ENCODE measurements at places on chromosomes 16 and 17.

DNA sequence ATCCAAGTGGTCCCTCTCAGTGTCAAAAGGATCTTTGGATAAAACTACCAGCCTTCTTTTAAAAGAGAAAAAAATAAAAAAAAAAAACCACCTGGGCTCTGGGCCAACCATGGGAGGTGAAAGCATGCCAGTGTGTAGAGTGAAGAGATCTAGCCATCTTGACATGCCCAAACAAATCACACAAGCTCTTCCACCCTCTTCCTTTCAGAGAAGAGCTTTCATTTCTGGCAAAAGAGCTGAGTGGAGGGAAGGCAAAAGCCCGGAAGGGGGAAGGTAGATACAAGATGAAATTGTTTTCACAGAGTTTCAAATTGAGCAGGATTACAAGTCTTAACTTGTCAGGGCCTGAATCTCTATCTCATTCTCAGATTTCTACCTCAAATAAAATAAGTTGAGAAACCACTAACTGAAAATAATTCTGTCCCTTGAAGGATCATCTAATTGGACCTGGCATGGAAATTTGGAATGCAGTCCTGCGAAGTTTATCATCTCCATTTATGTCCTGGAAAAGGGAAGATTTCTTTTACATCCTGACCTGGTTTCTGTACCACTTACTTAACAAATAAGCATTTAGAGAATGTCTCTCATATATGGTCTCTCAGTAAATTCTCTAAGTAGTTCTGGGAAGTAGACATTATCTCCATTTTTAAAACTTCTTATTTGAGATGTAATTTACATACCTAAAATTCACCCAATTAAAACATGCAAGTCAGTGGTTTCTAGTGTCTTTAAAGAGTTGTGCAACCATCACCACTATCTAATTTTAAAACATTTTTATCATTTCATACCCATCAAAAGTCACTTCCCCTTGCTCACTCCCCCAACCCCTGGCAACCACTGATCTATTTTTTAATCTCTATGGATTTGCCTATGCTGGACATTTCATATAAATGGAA is 93.7 kb downstream of the TANGO6 start:
- DNase-seq = no peak

GRCh38 chr16:24539850-24540601 is 660 bp downstream of the RBBP6 start:
- peak; percentile 79 for DNase-seq

DNA sequence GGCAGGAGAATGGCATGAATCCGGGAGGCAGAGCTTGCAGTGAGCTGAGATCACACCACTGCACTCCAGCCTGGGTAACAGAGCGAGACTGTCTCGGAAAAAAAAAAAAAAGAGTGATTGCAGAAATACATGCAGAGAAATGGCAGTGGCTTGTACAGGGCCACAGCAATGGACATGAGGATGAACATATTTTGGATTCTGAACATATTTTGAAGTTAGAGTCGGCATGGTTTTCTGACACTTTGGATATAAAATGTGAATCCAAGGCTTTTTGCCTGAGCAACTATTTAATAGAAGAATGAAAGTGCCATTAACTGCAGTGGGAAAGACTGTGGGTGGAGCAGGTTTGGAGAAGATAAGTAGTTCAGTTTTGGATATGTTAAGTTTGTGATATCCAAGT is 35.8 kb downstream of the CPD start:
- no peak for DNase-seq

DNA sequence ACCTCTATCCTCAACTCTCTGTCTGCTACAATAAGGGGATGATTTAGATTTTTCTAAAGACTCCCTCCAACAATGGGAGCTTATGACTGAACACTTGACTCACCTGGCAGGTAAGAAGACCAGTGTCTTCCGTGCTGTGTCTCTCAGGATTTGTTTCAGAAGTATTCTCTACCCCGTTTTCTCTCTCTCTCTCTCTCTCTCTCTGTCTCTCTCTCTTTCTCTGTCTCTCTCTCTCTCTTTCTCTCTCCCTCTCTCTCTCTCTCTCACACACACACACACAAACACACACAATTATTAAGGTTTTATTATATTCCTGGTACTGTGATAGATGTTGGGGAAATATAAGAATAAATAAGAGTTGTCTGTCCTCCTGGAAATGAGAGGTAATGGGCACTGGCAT is 263.9 kb downstream of the TOX3 start:
- DNase-seq = no peak

DNA sequence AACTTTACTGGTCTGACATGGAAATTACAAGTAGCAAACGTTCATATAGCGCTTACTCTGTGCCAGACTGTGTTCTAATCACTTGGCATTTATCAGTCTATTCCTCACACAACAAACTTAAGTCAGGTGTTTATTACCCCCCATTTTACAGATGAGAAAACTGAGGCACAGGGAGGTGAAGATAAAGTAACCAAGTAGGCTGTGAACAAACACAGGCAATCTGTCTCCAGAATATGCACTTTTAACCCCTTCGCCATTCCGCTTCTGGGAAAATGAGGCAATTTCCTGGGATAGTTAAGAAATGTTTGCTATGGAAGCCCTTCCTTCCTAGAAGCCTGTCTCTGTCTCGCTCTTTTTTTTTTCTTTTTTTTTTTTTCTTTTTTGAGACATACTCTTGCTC is 12.2 kb upstream of the CXCL16 start:
- DNase-seq = no peak

DNA sequence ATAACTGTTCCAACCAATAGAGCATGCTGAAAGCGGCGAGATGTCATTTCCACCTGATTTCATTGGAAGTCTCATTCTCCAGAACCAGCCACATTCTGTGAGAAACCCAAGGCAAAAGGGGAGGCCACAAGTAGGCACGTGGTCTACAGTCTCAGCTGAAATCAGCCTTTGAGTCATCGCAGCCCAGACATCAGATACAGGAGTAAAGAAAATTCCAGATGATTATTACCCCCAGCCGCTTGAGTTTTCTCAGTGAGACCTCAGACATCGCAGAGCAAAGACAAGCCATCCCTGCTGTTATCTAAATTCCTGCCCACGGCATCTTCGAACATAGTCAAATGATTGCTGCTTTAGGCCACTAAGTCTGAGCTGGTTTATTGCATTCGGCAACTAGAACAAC is 23.1 kb downstream of the STAT3 start:
- no peak for DNase-seq

GRCh38 chr17:15446036-15446435 is 21.4 kb downstream of the CDRT4 start:
- no peak for DNase-seq

- no peak for DNase-seq
Measured at GRCh38 chr17:80191192-80191591, 21.4 kb downstream of the CARD14 start.

DNA sequence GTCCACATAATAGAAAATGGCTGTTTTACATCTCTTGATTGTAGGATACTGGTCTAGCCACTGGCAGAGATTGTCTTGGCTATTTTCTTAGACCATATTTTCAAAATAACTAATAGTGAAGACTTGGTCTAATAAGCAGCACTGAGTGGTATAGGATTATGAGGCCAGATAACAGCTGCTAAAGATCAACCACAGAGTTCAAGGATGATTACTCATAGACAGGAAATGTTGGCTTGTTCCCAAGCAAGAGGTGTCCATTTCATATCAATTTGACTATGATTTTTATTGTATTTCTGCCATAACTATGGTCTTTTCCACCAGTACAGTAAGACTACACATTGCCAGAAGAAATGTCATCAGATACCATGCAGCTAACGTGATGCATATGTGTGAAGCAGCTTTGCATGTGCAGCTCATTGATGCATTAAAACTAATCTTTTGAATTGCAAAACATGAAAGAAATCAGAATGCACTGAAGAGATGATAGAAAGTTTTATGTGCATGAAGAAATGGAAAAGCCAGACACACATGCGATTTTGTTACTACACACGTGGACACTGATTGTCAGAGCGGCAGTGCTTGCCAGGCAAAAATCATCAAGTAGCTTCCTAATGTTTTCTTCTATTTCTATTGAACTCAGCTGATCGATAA is 693.3 kb downstream of the CDH11 start:
- no peak for DNase-seq

DNA sequence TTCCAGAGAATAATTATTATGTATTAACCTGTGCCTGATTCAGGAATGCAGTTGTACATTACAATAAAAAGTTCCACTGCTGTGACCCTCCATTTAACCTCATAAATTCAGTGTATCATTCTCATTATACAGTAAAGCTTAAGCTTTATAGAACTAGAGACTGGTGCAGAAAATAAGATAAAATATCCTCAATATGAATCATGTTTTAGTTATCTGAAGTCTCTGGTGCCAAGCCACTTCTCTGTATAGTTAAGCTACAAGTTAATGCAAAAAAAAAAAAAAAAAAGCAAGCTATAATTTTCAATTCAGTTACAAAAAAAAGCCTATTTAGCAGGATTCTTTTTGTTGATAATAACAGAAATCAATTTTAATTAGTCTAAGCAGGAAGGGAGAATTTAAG is 22.4 kb upstream of the SMIM36 start:
- no peak for DNase-seq

DNA sequence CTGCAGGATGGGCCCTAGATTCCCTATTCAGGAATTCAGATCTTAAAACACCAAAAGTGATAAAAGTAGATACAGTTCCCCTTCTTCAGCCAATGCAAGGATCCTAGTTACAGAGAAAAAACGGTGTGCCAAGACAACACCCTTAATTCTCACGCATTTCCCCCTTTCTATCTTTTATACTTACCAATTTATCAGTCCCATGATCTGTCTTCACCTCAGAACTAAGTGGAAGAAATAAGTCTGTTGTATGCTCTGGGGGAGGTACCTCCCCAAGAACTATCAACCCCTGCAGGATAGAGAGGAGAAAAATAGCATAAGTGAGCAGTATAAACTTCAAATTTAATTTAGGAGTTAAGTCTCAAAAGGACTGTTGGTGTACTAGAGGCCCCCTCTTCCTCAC is 83.2 kb downstream of the STH start:
- DNase-seq = no peak

- no peak for DNase-seq
Measured at GRCh38 chr17:44203731-44204440, 4.2 kb upstream of the ATXN7L3 start.

- DNase-seq = no peak
Measured at GRCh38 chr17:19433727-19434340, 22.8 kb downstream of the RNF112 start.

- no peak for DNase-seq
Measured at GRCh38 chr16:8955828-8956227, 7.9 kb downstream of the USP7 start.

DNA sequence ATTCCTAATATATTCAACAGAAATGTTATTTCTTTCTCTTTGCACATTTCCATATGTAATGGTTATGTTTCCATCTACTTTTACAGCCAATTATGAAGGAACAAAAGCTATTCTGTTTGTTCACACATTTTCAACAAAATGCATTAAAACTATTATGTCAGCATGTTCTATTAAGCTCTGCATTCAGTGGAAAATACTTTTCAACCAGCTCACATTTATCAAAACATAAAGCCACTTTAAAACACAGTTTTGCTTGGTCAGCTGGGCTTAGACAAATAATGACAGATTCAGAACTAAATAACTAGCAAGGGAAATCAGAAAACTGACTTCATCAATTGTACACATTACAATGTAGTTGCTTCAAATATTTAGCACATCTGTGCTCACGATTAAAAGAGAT is 6.9 kb downstream of the SALL1 start:
- DNase-seq = no peak

DNA sequence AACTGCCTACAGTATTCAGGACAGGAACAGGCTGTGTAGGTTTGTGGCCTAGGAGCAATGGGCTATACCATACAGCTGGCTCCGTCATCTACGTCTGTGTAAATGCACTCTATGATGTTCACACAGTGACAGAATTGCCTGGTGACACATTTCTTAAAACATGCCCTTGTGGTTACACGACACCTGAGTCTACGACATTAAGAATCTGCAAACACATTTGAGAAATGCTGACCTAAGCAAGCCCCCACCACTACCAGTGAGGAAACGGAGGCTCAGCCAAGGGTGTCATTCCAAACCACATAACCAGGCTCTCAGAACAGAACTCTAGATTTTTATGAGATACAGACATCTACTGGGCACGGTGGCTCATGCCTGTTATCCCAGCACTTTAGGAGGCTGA is 23.5 kb downstream of the USP36 start:
- no peak for DNase-seq

DNA sequence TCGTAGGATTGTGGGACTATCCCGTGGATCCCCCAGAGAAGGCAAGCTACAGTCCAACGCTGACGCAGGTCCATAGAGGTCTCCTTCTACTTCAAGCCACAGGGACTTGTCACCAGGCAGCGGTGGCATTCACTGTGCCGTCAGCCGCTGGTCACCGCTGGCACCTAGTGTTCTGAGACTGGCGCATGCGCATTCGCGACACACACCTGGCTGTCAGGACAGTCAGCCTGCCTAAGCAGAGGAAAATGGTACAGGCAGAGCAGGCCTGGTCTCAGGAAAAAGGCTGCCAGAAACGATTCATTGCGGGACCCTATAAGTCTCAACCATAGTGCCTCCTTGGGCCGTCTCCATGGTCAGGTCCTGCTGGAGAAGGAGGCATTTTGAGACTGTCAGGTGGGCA is 138.0 kb upstream of the WSB1 start:
- peak; percentile 15 for DNase-seq

GRCh38 chr16:80171199-80171598 is 369.6 kb upstream of the DYNLRB2 start:
- DNase-seq = no peak

GRCh38 chr16:78462288-78463208 is 363.1 kb downstream of the WWOX start:
- DNase-seq = no peak

- no peak for DNase-seq
Measured at GRCh38 chr16:86483-86952, 8.5 kb downstream of the MPG start.

GRCh38 chr16:71542377-71542776 is 16.2 kb downstream of the CHST4 start:
- DNase-seq = peak; percentile 56

GRCh38 chr17:39205112-39205526 is 5.0 kb downstream of the RPL19 start:
- DNase-seq = no peak

DNA sequence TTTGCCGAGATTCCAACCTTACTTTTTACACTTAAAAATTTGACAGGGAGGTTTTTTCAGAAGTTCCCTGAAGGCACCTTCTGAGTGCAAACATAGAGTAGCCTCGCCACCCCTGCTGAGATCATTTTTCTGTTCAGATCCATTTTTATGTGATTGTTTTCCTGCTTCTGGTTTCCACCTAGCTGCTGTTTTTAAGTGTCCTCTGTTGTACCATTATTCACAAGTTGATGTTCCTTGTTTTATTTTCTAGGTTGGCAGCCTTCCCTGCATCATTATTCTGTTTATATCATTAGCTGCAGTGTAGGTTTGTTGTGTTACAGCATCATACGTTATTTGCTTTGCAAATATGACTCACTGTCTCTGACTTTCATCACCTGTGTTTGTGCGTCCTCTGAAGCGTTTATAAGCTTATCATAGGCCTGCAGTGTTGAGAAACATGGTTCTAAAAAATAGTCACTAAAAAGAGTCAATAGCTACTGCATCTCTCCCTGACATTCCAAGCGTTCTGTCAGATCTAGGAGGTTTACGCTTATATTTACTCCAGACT is 116.9 kb upstream of the CLEC3A start:
- no peak for DNase-seq

Data from right lobe of liver (tissue), 6 donors.